ENCODE measurements at places on chromosomes 3 and 15. TPM values are rescaled to one million over a fixed set of nuclear protein-coding genes. Genes with fewer than 3 reads are reported as not detected.

- H3K27me3 ChIP-seq, result peaks cover 6% of the 10 kb centered on the region
- peaks cover 6% of the 10 kb centered on the region for H3K36me3 ChIP-seq
- no peak overlapping the region for H3K4me3 ChIP-seq
- no peak for DNase-seq
Observed at GRCh38 chr15:93043621-93044300, 45.2 kb downstream of the RGMA start.

Gene DUOXA2
- total RNA-seq, result not detected

Gene CCR3
- not detected for total RNA-seq

Gene SLC6A6
- total RNA-seq, result 45.4 TPM

Gene LRRC31
- total RNA-seq, result not detected

GRCh38 chr15:70299931-70300869 lies 202.5 kb upstream of the TLE3 start:
- H3K4me1 ChIP-seq, result peaks cover 9% of the 10 kb centered on the region
- H3K36me3 ChIP-seq, result no peaks in the 10 kb centered on the region
- no peak overlapping the region for H3K4me3 ChIP-seq
- peaks cover 22% of the 10 kb centered on the region for H3K27me3 ChIP-seq
- H3K27ac ChIP-seq, result peak overlapping the region; percentile 24

DNA sequence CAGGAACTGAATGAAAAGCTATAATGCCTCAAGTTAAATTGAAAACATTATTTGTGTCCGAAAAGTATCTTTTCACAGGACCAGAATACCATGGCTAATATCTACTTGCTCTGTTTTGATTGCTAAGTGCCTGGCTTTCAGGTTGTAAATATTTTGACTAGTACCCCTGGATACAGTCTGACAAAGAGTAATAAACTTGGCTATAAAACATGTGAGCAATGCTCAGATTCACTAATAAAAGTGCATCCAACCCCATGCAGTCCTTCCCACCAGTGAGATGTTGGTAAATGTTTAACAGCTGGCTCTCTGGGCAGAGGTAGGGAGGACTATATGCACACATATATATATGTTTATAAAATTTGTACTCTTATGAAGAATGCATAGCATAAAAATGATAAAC lies 281.8 kb upstream of the TGFBR2 start:
- no peak for DNase-seq
- H3K27ac ChIP-seq, result no peak overlapping the region
- H3K4me3 ChIP-seq, result no peak overlapping the region
- H3K36me3 ChIP-seq, result peaks cover 8% of the 10 kb centered on the region

Data from activated T-helper 1 cell treated with anti-CD3 and anti-CD28 coated beads, Interleukin-12 subunit alpha, Interleukin-12 subunit beta, Interleukin-2, Interleukin-4 antibody, amounts not matched to agents 30 ng/mL and 10 ng/mL and 1 ng/mL, durations not matched to agents 14 hours and 24 hours and 36 hours (primary cell).